Endothelial cell (in vitro differentiated cells): ENCODE measurements at places on chromosomes 2 and 18.

- no peak for DNase-seq
Measured at GRCh38 chr2:194260185-194260584, 1396.8 kb upstream of the SLC39A10 start.

DNA sequence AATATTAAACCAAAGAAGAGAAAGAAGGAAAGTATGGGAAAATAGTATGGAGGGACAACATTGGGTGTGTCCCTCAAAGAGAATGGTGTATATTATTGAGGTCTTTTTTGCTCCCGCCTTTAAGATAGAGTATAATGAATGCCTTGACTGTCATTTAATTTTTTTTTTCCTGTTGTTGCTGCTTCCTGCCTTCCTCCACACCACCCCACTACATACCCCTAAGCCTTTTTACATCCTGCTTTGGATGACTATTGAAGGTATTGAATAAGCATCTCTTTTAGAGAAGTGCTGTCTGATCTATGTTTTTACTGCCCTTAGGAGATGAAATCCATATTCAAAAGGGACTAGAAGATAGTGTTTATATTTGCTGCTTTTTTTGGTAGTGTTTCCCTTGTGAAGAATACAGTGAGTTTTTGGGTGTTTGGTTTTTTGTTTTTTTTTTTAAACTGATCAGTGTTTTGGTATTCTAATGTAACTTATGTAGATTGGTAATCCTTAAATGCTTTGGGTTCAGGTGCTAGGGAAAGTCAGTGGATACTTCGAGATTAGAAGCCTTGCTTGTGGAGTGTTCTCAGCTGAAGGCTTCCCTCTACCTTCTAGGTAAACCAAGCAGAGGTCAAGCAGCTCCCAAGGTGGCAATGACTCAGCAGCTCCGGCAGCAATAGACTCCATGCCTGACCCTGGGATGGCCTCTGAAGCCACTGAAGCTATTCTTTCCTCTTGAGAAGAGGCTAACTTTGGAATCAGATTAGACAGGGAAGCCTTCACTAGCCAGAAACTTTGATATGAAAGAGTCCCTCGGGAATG is 5.0 kb downstream of the FZD7 start:
- peak; percentile 22 for DNase-seq

- no peak for DNase-seq
Measured at GRCh38 chr18:59141294-59142068, 1.8 kb downstream of the SEC11C start.

DNA sequence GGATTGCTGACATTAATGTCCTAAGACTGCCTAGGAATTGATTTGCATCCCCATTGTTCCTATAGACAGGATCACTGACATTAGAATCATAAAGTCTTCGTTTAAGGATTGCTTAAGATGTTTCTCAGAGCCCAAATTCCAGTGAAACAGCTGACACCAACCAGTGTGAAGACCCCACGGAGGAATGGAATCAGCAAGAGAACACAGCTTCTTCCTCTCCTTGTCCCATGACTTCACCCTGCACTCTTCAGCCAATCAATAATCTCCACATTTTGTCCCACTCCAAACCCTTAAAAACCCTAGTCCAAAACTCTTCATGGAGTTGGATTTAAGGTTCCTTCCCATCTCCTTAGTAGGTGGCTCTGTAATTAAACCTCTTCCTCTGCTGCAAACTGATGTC is 157.0 kb upstream of the NDUFV2 start:
- no peak for DNase-seq

GRCh38 chr2:150806336-150806735 is 318.9 kb upstream of the RND3 start:
- DNase-seq = no peak

DNA sequence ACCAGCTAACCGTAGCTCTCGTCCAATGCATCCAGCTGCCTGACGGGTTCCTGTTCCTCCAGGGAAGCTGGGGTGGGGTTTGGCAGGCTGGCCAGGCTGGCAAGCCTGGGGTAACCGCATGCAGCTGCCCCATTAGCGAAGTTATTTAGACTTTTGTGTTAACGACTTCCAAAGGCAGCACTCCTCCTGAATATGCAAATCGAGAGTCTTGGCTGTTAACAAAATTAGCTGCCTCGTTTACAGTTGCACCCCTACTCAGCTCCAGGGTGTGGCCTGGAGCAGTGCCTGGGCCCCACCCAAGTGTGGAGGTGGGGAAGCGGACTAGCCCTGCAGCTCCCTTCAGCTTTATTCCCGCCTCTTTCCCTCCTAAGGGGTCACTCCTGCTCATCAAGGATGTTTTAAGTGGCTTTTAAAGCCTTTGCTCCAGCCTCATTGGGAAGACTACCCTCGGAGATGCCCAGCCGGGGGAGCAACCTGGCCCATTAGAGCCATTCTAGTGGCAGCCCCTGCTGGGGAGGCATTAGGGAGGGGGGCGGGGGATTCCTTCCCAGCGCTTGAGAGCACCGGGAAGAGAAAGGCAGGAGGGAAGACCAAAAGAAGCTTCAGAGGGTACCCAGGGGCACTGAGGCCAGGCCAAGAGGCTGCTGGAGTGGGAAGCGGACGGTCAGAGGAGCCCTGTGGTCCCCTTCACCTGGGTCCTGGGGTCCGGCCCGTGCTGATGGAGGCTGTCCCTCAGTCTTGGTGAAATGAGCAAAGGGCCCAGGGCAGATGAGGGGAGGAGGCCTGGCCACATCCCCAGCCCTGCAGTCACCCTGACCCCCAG is 204.1 kb downstream of the CELF4 start:
- DNase-seq = no peak

DNA sequence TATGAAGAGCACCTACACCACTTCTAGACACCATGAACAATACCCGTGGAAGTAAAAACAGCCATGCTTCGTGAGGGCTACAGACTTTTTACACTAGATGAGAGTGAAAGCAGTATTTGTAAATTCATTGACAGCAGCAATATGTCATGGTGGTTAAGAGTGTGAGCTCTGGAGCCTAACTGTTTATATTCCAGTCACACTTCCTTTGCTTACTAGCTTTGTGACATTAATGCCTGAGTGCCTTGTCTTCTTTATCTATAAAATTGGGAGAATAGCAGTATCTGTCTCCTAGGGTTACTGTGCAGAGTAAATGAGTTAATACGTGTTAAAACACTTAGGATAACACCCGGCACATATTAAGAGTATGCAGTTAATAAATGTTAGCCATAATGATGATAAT is 33.8 kb upstream of the RPRM start:
- DNase-seq = no peak

DNA sequence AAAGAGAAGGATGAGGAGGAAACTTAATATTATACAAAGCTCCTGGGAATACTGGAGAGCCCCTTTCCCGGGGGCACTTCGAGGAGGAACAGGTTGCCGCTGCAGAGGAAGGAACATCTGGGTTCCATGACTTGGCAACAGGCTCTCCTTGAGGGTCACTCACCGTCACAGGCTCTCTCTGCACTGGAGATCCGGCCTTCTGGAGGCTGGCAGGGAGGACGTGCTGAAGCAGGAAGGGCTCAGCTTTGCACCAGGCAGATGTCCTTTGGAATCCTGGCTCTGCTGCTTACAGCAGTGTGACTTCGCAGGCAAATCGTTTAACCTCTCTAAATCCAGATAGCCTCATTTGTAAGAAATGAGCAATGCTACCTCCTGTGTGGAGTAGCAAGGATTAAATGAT is 2.9 kb upstream of the DPYSL5 start:
- DNase-seq = no peak

DNA sequence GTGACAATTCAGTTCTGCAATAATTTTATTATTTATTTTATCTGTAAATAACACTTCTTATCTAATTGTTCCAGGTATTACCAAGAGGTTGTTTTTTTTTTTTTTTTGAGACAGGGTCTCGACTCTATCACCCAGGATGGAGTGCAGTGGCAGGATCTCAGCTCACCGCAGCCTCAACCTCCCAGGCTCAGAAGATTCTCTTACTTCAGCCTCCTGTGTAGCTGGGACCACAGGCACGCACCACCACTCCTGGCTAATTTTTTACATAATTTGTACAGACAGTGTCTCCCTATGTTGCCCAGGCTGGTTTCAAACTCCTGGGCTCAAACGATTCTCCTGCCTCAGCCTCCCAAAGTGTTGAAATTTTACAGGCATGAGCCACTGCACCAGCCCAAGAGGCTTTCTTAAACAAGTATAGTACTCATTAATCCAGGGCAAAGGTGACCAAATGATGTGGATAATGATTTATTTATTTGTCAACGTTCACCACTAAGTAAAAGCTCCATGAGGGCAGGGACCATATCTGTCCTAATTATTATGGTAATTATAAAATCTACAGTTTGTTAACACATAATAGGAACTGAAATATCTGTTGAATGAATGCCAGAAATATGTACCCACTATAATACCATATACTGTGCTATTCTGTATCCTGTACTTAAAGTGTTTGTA is 12.0 kb downstream of the STK17B start:
- DNase-seq = no peak

- no peak for DNase-seq
Measured at GRCh38 chr2:96085541-96086355, 30.6 kb downstream of the ADRA2B start.

DNA sequence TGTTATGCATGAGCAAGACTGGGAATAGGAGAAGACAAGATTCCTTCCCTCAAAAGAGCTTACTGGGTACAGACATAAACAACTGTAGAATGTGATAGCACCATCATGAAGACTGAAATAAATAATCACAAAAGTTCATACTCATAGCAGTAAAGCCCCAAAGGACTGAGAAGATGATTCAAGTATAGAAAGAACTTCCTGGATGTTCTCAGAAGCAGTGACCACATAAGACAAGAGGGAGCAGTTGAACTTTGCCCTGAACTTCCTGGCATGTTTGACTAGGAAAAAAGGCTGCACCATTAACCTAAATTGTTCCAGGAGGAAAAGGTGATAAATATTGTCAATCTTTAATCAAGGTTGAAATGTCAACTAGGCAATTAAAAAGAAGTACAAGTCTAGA is 57.8 kb upstream of the CCDC141 start:
- no peak for DNase-seq

GRCh38 chr2:60047944-60048525 is 505.4 kb downstream of the BCL11A start:
- DNase-seq = no peak

DNA sequence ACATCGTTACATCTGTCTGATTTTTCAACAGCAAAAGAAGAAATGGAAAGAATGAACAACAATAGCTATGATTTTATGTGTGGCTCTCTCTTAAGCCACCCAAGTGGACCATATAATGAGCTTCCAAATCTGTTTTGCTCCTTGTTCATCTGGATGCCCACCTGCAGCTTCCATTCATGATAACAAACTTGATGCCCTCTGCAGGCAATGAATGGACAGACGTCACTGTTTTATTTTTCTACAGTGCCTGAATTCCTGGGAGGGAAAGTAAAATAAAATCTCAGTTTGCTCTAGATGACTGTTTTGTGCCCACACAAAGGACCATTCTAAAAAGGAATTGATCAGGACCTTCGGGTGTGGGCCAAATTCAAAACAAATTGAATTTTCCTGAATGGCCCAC is 5.0 kb downstream of the MREG start:
- no peak for DNase-seq

DNA sequence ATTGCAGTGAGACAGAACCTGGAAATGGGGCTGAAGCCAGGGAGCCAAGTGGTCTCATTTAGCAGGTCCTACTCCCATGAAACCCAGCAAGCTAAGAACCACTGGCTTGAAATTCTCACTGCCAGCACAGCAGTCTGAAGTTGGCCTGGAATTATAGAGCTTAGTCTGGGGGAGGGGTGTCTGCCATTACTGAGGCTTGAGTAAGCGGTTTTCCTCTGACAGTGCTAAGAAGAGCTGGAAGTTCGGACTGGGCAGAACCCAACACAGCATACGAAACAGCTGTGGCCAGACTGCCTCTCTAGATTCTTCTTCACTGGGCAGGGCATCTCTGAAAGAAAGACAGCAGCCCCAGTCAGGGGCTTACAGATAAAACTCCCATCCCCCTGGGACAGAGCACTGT is 305.7 kb upstream of the SETBP1 start:
- DNase-seq = no peak

- peak; percentile 55 for DNase-seq
Measured at GRCh38 chr2:229713371-229714079, 830 bp downstream of the DNER start.

GRCh38 chr2:9158786-9159779 is 47.5 kb upstream of the ASAP2 start:
- DNase-seq = no peak

- no peak for DNase-seq
Measured at GRCh38 chr2:151796774-151797173, 31.4 kb downstream of the ARL5A start.

GRCh38 chr2:238119756-238120462 is 18.6 kb upstream of the KLHL30 start:
- no peak for DNase-seq

- no peak for DNase-seq
Measured at GRCh38 chr2:20065885-20066602, 14.6 kb upstream of the LAPTM4A start.

DNA sequence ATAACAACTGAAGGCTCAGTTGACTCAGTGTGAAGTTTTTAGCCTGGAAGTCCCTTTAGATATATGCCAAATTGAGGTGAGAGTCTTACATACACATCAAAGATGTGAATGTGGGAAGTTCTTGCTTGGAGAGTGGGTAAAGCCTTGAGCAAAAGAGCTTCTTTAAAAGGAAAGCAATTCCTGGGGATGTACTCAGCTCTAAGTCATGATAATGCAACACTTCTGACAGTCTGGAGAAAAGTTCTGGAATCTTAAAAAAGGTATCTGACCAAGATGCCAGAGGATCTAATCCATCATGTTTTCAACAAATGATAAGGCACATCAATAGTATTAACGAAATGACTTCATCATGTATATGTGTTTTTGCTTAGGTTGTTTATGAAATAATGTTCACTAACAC is 351.2 kb downstream of the CDH19 start:
- no peak for DNase-seq

- peak; percentile 30 for DNase-seq
Measured at GRCh38 chr2:225556461-225556860, 157.0 kb downstream of the NYAP2 start.

- no peak for DNase-seq
Measured at GRCh38 chr18:37967261-37967660, 401.7 kb upstream of the CELF4 start.

DNA sequence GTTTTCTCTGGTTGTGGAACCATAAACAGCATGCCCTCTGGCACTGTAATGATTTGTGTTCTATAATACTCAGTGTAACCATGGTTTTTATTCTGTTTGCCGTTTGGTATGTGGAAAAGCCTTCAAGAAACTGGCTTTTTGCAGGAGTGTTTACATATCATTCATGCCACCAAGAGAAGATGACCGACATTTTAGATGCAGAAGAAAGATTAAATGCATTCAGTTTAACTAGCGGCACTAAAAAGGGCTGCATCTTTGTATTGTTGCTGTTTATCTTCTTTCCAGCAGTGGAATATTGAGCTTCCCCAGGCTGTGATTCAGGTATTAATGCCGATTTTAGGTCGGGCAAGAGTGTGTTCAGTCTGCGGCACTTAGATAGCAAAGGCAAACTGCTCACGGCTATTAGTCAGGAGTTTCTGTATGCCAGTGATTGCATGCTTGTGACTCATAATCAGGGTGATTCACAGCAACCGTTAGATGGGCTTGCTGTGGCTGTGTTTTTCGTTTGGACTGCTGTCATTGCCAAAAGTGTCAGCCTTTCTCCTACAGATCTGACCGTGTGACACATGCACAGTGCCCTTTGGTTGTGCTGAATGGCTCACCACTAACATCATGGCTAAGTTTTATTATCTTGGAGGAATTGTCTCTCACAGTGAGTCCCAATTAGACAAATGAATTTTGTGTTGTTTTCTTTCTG is 479.7 kb downstream of the PARD3B start:
- DNase-seq = no peak
